ENCODE measurements at places on chromosomes 1 and 21. TPM values are rescaled to one million over a fixed set of nuclear protein-coding genes. Genes with fewer than 3 reads are reported as not detected.

Gene COL8A2
- total RNA-seq, result 1.8 TPM

Gene VASH2
- total RNA-seq, result 0.22 TPM

Gene ANKRD34A
- 10.3 TPM for total RNA-seq

Gene LCE6A
- not detected for total RNA-seq

Gene KIF21B
- 55.7 TPM for total RNA-seq

- no peak for DNase-seq
Measured at GRCh38 chr1:240056350-240056749, 35.3 kb upstream of the FMN2 start.

GRCh38 chr1:168032029-168032428 is 95.2 kb upstream of the MPC2 start:
- DNase-seq, result no peak

DNA sequence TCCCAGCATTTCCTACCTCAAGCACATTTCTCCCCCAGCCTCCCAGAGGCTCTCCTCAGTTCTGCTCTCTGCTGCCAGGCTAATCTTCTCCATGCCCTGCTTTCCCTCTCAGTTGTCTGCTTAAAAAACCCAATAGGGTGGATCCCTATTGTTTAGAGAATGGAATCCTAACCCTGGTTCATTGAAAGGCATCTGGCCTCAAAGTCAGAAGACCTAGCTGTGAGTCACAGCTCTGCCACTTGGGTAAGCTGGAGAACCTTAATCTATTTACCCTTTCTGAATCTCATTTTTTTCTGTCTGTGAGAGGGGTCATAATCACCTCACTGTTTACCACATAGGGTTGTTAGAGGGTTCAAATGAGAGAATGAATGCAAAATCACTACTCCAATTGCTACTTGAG is 12.5 kb upstream of the MYOC start:
- no peak for DNase-seq

- DNase-seq, result no peak
Measured at GRCh38 chr1:3457910-3458883, 3.7 kb downstream of the ARHGEF16 start.

GRCh38 chr1:159084867-159085266 is 8.3 kb upstream of the AIM2 start:
- DNase-seq, result no peak

DNA sequence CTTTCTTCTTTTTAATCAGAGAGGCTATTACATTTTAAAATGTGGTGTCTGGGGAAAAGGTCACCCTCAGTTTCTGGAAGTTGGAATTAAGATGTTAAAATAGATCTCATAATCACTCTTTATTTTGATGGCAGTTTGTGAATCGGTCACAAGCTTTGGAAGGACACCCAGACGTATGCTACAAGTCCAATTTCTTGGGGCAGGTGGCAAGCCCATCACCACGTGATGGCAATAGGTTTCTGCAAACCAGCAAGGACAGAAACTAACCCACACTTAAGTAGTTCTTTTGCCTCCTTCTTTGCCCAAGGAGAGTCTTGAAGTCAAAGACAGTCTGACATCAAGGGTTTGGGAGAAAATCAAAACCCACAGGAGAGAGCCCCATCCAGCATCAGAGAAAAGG is 72.9 kb downstream of the C1orf87 start:
- no peak for DNase-seq

- DNase-seq, result no peak
Measured at GRCh38 chr1:2630498-2631135, 2.2 kb downstream of the MMEL1 start.

DNA sequence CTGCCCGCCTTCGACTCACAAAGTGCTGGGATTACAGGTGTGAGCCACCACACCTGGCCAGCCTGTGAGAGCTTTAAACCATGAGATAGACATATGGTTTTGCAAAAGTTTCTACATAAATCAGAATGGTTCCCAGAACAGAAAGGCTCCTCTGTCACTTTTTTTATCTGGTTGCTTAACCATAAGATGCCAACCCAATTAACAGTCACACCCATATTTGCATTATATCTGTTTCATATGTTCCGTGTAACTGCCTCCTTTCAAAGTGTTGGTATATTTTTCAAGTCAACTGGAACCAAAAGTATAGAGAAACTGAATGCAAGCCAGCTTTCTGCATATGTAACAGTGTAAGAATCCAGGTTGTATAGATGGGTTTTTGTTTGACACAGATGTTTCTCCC is 23.7 kb upstream of the RCC1 start:
- DNase-seq, result no peak

GRCh38 chr1:16020325-16020724 is 1.5 kb upstream of the CLCNKA start:
- DNase-seq, result no peak
